Fibroblast of skin of right quadriceps (primary cell): ENCODE measurements at places on chromosomes 3 and 15.

DNA sequence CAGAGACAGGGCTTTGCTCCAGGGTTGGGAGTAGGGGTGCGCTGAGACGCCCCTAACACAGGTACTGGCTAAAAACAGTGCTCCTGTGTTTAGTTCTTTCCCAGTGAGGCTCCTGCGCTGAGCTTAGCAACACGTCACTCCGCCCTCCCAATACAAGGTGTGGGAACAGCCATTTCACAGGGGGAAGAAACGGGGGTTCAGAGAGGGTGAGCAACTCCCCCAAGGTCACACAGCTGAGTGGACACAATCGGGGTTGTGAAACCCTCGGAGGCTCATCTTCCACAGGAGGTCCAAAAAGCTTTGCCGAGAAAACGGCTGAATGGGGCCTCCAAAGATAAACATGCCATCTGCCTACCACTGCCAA is 628 bp downstream of the PRRT3 start:
- DNase-seq = no peak

- peak; percentile 32 for DNase-seq
Observed at GRCh38 chr3:157145606-157146322, 14.2 kb downstream of the CCNL1 start.

- DNase-seq = no peak
Observed at GRCh38 chr3:30302027-30302426, 304.4 kb upstream of the TGFBR2 start.

- DNase-seq = no peak
Observed at GRCh38 chr15:39226169-39226937, 354.5 kb upstream of the THBS1 start.

DNA sequence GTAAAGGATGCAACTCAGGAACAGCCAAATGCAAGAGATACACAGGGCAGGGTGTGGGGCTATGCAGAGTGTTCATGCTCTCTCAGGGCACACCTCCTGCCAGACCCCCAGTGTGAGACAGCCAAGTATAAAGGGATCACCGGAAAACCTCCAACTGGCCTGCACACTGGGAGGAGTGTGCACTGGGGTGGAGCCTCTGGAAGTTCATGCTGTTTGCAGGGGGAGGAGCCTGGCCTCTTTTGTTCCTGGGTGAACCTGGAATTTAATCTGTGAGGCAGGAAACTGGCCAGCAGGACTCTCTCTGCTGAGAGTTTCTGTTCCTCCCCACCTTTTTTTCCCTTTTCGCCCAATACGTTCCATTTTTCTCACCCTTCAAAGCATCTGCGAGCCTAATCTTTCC is 204.1 kb downstream of the WNT5A start:
- DNase-seq = no peak

DNA sequence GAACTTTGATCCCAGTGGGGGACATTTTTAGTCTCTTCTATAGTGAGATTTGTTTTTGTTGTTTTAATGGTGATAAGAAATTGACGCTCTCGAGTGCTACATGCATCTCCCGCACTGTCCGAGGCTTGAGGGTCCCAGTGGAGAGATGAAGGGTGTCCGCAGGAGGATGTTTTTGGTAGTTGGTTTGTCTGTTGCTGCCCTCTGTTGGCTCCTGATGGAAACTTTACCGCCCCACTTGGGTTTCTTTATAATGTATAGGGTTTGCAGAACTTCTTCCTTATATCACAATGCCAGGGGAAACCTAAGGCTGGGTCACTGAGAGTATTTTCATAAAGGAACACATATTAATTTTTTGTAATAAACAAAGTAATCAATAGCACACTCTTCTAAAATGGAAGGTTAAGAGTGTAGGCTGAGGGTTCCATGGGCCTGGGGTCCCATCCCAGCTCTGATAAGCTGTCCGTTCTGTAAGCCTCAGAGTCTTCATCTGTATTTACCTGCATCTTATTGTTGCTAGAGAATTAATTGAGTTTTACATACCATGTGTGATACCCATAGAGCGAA is 185.3 kb upstream of the FEZF2 start:
- peak; percentile 34 for DNase-seq

GRCh38 chr3:10632125-10632524 is 126.7 kb upstream of the ATP2B2 start:
- no peak for DNase-seq

- no peak for DNase-seq
Observed at GRCh38 chr3:5523125-5523524, 335.6 kb downstream of the EDEM1 start.

GRCh38 chr3:108894981-108895380 is 58.7 kb downstream of the GUCA1C start:
- DNase-seq = no peak

DNA sequence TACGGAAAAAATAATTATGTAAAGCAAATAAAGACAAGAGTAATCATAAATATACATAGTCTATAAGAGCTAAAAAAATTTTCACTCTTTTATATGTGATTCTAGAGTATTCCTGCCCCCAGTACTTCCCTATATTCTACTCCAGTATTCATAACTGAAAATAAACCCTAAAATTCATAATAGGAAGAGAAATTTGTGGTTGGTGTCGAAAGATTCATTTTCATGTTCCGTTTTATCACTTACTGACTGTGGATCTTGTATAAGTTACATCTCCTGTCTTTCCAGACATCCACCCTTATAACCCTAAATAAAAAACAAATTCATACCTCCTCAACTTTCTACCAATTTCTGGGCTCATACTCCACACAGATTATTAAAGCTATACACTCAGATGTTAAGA is 16.0 kb upstream of the MBNL1 start:
- DNase-seq = no peak

DNA sequence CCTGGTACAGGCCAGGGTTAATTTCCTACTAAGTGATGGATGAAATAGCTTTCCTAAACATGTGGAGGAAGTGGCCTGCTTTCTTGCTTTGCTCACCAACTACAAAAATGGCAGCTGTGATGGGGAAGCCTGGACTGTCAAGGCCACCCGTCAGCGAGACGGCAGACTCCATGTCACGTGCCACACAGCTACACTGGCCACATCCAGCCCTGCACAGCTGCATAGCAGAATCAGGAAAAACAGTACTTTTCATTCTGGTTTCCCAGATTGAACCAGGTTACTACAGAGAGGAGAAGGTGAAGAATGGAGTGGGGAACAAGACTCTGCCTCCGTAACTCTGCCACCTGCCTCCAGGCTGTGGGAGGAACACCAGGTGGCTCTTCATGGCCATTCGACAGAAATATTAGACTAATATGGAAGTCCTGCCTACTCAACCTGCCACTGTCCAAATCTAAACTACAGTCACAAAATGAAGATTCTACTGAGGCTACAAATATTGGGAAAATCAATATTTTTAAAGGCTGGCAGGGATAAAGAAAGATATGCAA is 174.3 kb downstream of the MAGI1 start:
- no peak for DNase-seq

- no peak for DNase-seq
Observed at GRCh38 chr15:73994912-73995622, 551 bp downstream of the PML start.

GRCh38 chr3:126399351-126399735 is 4.6 kb downstream of the CFAP100 start:
- DNase-seq = no peak

- peak; percentile 36 for DNase-seq
Observed at GRCh38 chr3:99475229-99475628, 163.2 kb upstream of the COL8A1 start.

- DNase-seq = no peak
Observed at GRCh38 chr3:9247941-9248521, 1.4 kb downstream of the SRGAP3 start.

- peak; percentile 22 for DNase-seq
Observed at GRCh38 chr15:67850994-67851571, 11.2 kb upstream of the RNU6-1 start.

GRCh38 chr3:159252772-159253384 is 451.0 kb downstream of the MFSD1 start:
- DNase-seq = peak; percentile 70

- DNase-seq = no peak
Observed at GRCh38 chr15:37262922-37263608, 162.7 kb upstream of the MEIS2 start.
